ENCODE measurements at places on chromosomes 6 and 20.

DNA sequence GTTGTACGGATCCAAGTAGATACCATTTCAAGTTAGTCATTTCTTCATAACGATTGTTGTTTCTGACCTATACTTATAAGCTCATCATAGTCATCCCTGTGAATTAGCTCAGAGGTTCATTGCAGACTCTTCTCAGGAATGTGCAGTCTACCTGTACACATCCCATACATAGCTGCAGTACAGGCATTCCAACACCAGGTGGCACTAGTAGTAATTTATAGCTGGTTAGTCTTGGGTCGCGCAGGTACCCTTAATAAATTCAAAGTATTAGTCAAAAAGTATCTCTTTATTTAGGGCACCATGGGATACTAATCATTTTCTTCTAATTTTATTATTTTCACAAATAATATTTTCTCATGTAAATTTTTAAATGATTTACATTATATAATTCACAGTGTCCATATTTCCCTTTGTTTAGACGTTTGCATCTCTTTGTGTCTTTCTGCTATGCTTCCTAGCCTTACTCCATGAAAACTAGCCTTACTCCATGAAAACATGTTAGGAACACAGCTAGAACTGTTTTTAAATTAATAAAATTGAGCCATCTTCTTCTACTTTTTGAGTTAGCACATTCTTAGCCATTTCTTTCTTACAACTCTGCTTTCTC is 128.6 kb upstream of the FAM83B start:
- ATAC-seq: peak; percentile 39
- H3K27me3 ChIP-seq: no peaks in the 10 kb centered on the region
- no peak overlapping the region for H3K4me3 ChIP-seq
- H3K36me3 ChIP-seq: no peaks in the 10 kb centered on the region
- no peak overlapping the region for H3K27ac ChIP-seq

DNA sequence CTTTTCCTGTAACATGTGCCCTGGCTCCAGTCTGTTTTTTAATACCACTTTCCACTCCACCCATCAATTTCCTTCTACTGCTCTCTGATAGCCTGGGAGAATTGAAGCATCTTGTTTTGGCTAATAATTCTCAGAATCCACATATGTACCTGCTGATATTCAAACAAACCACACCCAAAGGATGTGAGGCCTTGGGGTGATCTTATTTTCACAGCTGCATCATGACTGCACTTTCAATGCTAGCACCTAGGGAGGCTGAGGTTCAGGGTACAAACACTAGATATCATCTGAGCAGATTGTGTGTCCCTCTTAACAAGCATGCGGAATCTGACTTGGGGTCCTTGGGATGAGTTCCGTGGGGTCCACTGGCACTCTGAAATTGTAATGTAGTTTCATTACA is 12.7 kb downstream of the FNDC1 start:
- no peak overlapping the region for H3K4me3 ChIP-seq
- peak overlapping the region; percentile 21 for H3K27ac ChIP-seq
- no peaks in the 10 kb centered on the region for H3K27me3 ChIP-seq

GRCh38 chr6:134863763-134864510 is 86.0 kb downstream of the ALDH8A1 start:
- H3K27ac ChIP-seq: no peak overlapping the region
- no peaks in the 10 kb centered on the region for H3K4me1 ChIP-seq
- ATAC-seq: no peak

- H3K4me1 ChIP-seq: no peaks in the 10 kb centered on the region
- no peak for ATAC-seq
- no peaks in the 10 kb centered on the region for H3K36me3 ChIP-seq
- no peak overlapping the region for H3K4me3 ChIP-seq
Measured at GRCh38 chr6:67683960-67684359, 951.1 kb upstream of the ADGRB3 start.

DNA sequence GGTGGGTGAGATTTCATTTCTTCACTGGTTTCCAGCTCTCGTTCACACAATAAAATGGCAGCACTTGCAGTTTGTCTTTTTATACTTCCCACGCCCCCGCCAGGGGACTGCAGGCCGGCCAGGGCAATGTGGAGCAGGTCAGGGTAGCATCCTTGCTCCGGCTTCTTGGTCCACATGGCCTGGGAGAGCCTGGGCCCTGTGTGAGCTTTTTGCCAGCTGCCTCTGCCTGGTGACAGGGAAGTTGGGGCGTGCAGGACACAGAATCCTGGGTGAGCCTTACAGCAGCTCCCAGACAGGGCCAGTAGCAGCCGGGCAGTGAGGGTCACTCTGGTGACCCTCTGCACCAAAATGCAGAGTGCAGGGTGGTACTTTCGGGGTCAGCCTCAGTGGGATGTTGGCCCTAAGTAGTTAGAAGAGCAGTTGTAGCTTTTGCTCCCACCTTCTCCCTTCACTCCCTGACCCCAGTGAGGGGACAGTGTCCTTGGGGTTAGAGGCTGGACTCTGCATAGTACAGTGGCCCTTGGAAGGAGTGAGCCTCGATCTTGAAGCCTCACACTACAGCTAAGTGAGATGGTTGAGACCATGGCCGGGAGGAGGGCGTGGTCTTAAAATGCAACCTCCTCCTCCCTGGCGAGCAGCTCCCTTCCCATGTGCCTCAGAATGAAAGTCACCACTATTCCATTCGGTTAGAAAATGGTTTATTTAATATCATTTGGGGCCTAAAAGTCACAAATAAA is 23.8 kb downstream of the PYGB start:
- peaks cover 51% of the 10 kb centered on the region for H3K36me3 ChIP-seq
- no peaks in the 10 kb centered on the region for H3K4me1 ChIP-seq
- no peaks in the 10 kb centered on the region for H3K27me3 ChIP-seq
- H3K27ac ChIP-seq: no peak overlapping the region
